GM04504 (cell line): ENCODE measurements at places on chromosomes 16 and 17.
A peak's percentile ranks its signal among the peaks of the same experiment; 100 is the strongest.

GRCh38 chr17:9658593-9659211 lies 13.4 kb downstream of the USP43 start:
- DNase-seq = peak; percentile 85

DNA sequence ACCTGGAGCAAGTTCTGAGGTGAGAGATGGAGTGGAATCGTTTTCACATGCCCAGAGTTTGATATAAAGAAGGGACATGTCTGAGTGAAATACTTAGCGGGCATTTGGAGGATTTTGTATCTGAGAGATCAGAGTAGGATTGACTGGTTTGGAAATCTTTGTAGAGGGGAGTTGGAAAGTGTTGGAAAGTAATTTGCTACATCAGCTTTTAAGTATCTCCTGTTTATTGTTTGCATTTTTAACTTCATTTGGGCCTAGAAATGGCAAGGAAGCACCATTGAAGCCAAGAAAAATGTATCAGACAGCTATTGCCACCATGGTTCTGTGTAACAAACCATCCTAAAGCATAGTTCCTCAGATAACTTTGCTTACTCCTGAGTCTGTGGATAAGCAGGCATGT lies 1015.1 kb upstream of the EEF2KMT start:
- DNase-seq = no peak

DNA sequence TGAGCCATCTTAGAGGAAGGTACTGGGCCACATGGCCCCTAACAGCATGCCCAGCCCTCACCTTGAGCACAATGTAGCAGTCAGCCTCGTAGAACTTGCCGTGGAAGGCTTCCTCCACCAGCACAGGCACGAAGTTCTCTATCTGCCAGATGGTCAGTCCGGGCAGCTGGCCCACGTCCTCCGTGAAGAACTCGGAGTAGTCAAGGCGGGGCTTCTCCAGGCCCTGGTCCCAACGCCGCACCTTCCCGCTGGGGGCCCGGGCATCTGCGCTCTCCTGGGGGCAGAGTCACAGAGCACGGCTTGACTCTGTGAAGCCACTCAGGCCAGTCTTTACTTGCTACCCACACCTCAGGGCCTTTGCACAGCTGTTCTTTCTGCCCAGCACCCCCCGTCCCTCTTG lies 7.3 kb downstream of the FLII start:
- no peak for DNase-seq

- no peak for DNase-seq
Measured at GRCh38 chr17:6867849-6868248, 36.3 kb upstream of the TEKT1 start.

DNA sequence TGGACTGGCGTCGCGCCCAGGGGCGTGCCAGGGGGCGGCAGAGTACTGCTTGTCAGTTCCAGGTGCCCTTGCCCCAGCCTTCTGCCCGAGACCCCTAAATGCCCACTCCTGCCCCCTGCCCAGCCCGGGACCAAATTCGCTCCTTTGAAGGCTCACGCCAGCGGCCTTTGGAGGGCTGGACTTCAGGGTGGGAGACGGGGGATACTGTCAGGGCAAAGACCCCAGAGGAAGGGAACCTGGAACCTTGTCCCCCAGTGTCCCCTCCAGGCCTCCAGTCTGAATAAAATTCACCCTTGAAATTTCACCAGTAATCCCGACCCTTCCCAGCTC lies 737 bp downstream of the OTOP3 start:
- DNase-seq = no peak

- no peak for DNase-seq
Measured at GRCh38 chr17:68437979-68438822, 19.1 kb downstream of the WIPI1 start.

GRCh38 chr16:4593086-4593485 lies 21.6 kb downstream of the UBALD1 start:
- no peak for DNase-seq

DNA sequence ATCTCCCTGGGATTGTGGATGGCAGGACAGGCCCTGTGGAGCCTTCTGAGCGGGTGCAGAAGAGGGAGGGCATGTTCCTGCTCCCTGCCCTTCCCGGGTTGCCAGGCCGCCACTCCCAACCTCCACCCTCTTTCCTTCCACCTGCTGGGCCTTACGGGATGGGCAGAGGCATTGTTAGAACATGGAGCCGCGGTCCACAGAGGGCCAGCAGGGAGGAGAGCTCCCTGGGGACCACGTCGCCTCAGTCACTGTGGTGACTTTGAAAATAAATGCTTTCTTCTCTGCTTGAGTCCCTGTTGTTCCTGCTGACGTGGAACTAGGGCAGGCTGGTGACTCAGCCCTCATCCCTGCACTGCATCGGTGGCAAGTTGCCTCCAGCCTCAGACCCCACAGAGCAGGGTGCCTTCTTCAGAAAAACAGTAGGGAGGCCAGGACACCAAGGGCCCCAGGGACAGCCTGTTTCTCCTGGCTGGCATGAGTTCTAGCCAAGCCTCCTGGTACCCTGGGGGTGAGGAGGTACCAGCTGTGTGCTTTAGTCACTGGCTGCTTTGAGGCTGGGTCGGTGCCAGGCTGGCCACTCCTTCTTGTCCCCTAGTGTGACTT lies 224.9 kb downstream of the SEC14L1 start:
- DNase-seq = peak; percentile 75

DNA sequence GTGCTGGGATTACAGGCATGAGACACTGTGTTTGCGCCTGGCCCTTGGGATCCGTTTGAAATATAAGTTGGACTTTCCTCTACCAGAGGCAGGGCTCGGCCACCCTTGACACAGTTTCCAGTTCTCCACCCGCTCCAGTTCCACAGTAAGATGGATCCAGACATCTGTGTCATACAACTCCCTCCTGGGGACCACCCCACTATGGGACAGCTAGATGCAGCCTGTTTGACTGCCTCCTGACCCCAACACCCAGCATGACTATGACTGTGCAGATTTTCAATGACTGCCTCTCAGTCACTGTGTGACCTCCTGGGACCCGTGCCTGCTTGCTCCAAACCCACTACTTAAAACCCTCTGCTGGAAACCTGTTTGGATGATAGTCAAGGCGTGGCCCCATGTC lies 166.7 kb downstream of the IRF8 start:
- no peak for DNase-seq

DNA sequence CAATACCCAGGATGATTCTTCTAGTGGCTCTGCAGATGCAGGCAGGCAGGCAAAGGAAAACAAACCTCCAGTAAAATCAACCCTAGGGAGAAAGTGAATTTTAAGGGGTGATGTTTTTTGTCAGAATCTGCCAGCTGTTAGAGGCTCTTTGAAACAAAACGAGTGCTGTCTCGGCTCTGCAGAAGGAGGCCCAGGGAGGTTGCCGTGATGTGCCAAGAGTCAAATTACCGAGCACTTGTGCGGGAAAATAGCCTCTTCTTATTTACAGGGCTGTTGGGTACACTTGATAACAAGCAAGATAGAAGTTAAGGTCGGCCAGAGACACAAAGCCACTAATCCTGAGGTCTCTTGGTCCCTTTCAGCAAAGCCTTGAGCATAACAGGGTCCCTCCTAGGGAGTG lies 68.9 kb upstream of the EEF2KMT start:
- DNase-seq = no peak

- no peak for DNase-seq
Measured at GRCh38 chr16:67271446-67271845, 7.9 kb upstream of the PLEKHG4 start.

DNA sequence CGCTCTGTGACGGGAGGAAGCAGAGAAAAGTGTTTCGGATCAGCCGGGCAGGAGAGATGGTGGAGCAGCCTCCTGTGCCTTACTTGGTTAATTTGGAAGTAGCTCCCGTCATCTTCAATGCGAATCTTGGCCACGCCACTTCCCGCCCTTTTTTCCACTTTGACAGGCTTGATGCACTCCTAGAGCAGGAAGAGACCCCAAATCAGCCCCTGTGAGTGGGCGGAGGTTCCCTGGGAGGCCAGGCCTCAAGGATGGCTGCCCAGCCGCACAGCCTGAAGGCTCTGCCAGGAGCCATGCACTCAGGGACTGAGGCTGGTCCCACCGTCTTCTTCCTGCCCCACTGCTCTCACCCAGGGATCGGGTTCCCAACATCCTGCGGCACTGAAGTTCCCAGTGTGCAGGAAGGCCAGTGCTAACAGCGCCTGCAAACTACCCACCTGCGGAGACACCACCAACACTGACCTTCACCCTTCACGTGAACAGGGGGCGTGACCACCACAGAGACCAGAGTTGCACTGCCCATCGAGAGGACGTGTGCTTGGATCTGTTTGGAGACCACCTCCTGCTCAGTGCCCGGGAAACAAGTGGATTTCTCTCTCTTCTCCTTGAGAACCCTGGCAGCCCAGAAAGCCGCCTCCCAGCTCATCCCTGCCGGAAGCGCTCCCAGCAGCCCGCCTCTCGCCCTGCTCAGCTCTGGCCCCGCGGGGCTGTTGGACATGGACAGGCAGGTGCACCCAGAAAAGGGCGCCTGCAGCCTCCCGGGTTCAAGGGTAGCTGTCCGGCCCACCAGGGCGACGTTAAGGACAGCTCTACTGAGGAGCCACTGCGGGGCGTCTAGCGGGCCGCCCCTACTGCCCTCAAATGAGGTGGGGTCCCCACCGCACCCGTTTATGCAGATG lies 988 bp downstream of the CIAO3 start:
- DNase-seq = no peak

- no peak for DNase-seq
Measured at GRCh38 chr16:24610416-24610755, 71.0 kb downstream of the RBBP6 start.

DNA sequence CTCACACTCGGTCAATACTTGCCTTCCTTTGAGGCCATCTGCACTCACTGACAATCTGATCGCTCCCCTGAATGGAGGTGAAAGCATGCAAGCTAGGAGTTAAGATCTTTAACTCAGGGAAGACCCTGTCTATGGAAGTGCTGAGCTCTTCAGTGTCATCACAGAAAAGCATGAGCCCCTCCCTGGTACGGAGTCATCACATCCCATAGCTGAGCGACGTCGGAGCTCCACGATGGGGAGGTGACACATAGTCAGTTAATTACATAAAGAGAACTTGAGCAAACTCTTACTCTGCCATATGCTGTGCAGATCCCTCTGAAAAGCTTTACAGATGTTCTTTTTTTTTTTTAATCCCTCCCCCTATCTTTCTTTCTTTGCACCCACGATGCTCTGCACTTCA lies 463.2 kb downstream of the WWOX start:
- DNase-seq = no peak
